Neural progenitor cell (in vitro differentiated cells): ENCODE measurements at places on chromosomes 12 and 14. TPM values are rescaled to one million over a fixed set of nuclear protein-coding genes. Genes with fewer than 3 reads are reported as not detected.

- no peaks in the 10 kb centered on the region for H3K27me3 ChIP-seq
- no peak overlapping the region for H3K4me3 ChIP-seq
- H3K27ac ChIP-seq: no peak overlapping the region
- no peaks in the 10 kb centered on the region for H3K36me3 ChIP-seq
- no peak for DNase-seq
- H3K4me1 ChIP-seq: no peaks in the 10 kb centered on the region
Measured at GRCh38 chr12:79307340-79307739, 383.4 kb downstream of the PAWR start.

DNA sequence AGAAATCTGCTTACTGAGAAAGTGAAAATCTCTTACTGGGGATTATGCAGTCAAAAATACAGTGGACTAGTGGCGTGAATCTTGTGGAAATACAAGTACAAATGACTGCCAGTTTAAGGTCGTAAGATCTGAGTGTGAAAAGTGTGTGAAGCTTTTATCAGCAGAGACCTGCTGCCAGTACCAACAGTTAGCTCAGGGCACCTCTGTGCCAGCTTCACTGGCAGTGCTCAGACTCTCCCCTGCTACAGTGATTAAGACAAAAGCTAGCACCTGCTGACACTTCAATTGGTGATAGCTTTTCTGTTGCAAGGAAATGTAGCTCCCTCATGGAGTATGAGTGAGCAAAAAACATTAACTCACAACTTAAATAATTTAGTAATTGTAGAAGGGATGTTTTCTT is 185.1 kb downstream of the ANO6 start:
- H3K4me1 ChIP-seq: no peaks in the 10 kb centered on the region
- DNase-seq: no peak
- H3K27me3 ChIP-seq: no peaks in the 10 kb centered on the region
- no peak overlapping the region for H3K4me3 ChIP-seq
- H3K36me3 ChIP-seq: peaks cover 10% of the 10 kb centered on the region

GRCh38 chr14:50092006-50092555 is 24.3 kb downstream of the VCPKMT start:
- no peaks in the 10 kb centered on the region for H3K27me3 ChIP-seq
- no peak overlapping the region for H3K4me3 ChIP-seq
- H3K27ac ChIP-seq: no peak overlapping the region
- H3K36me3 ChIP-seq: no peaks in the 10 kb centered on the region

DNA sequence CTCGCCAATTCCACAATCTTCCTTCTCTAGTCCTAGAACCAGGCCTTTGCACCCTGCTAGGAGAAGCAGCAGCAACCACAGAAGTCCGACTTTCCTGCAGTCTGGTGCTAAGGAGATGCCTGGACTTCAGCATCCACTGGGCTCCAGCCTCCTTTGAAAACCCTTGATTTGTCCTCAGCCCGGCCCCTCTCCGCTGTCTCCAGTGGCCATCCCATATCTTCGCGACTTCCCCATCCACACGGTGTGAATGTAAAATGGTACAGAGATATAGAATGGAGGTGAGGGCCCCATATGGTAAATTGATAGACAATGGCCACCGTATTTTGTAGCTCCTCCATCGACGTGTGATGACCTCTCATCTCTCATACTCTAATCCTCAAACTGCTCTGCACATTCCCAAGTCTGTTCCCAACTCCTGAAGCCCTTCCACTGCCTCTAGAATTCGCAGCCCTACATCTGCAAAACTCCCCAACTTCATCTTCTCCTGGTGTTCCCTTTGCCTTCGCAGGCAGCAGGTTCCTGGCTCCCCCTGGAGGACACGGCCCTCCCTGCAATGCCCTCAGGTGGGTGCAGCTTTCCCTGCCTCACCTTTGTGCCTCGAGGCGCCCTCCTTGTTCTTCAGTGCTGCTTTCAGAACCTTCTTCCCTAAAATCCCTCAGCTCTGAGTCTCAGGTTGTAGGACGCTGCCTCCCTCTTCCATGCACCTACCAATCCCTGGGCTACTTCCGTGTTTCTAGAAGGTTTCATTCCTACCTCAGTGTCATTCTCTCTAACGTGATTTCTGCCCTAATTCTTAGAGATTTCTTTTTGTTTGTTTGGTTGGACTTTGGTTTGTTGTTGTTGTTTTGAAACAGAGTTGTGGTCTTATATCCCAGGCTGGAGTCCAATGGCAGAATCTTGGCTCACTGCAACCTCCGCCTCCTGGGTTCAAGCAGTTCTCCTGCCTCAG is 36.7 kb downstream of the TMBIM6 start:
- peak; percentile 64 for DNase-seq
- no peaks in the 10 kb centered on the region for H3K4me1 ChIP-seq
- no peak overlapping the region for H3K27ac ChIP-seq
- no peak overlapping the region for H3K4me3 ChIP-seq
- H3K36me3 ChIP-seq: no peaks in the 10 kb centered on the region

DNA sequence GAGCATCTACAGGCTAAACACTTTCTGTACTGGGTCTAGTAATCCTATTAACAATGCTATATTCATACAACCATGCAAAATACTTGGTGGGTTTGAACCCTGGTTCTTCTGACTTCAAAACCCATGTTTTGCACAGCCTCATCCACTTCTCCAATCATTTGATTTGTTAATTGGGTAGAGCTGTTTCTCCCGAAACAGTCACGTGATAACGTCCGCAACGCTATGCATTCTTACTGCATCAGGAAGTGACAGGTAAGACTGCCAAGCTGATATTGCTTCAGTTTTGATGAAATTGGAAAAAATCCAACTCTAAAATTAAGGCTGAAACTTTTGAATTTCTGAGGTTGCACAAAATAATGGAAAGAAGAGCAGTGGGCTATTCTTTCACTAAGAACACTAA is 30.4 kb upstream of the RNU6-7 start:
- H3K4me1 ChIP-seq: no peaks in the 10 kb centered on the region
- no peaks in the 10 kb centered on the region for H3K36me3 ChIP-seq
- no peak overlapping the region for H3K27ac ChIP-seq
- no peak for DNase-seq

DNA sequence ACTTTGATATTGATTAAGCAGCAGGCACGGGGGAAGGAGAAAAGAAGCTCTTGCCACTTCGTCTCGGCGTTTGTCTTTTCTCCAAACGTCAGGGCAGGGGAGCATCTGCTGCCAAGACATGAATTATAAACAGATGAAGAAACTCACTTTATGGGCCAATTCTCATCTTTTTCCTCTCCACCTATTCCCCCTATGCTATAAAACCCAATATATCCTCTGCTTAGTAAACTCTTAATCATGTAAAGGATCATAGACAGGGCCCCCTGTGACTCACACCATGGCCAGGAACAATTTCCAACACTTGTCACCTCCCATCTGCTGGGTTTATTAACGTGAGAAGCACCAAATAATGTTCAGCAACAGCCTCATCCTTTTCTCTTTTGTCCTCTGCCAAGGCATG is 1092.1 kb upstream of the TMEM132C start:
- H3K36me3 ChIP-seq: no peaks in the 10 kb centered on the region
- no peak overlapping the region for H3K4me3 ChIP-seq
- H3K4me1 ChIP-seq: no peaks in the 10 kb centered on the region
- no peaks in the 10 kb centered on the region for H3K27me3 ChIP-seq
- DNase-seq: no peak
- no peak overlapping the region for H3K27ac ChIP-seq

DNA sequence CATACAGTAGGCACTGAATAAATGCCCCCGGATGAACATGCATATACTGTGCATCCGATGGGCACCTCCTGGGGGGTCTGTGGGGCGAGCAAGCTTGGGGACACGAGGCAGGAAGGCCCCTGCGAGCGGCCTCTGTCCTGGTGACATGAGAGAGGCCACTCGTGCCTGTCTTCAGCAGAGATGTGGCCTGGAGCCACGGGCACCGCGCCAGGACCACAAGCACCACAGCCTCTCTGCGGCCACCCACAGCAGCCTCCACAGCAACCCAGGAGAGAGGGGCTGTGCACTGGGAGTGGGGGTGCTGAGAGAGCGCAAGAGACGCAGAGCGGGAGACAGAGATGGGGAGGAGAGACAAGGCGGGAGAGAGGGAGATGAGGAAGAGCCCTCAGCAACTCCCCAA is 118.5 kb downstream of the RFLNA start:
- H3K4me3 ChIP-seq: no peak overlapping the region
- no peak overlapping the region for H3K27ac ChIP-seq
- no peaks in the 10 kb centered on the region for H3K36me3 ChIP-seq
- DNase-seq: no peak

DNA sequence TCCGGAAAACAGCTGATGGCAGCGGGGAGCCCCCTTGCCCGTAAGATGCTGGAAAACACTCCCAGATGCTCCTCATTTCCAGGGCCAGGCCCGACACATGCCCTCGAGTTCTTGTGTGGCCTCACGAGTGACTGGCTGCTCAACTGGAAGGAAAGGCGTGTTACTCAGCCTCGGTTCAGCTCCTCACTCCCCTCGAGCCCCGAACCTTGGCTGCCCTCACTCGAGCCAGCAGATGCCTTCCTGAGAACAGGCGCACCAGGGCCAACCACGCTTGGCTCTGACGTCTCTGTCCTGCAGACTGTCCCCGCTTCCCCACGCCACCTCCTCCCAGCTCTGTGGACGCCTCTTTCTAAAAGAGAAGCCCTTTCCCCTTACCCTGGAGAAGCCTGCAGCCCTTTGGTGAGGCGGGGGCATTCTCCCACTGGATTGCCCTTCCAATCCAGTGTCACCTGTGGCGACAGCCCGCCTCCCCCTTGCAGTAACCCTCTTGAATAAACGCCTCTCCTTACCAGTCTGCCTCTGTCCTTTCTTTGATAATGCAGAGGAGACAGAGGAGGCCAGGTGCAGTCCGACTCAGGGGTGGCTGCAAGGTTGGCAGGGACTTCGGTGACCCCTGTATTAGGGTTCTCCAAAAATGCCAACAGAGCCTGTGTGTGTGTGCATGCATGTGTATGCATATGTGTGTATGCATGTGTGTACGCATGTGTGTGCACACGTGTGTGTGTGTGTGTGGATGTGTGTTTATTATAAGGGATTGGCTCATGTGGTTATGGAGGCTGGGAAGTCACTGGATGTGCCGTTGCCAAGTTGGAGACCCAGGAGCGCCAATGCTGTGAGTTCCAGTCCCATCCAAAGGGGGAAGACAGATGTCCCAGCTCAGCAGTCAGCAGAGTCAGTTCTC is 166.3 kb downstream of the KIF26A start:
- H3K36me3 ChIP-seq: no peaks in the 10 kb centered on the region
- no peak for DNase-seq
- H3K4me1 ChIP-seq: no peaks in the 10 kb centered on the region
- H3K27ac ChIP-seq: no peak overlapping the region

Gene TAS2R13
- total RNA-seq: 2.0 and 2.4 TPM in 2 replicates

Gene PRDM4
- total RNA-seq: 19.3 and 21.9 TPM in 2 replicates

Gene FGF23
- 0.58 and 0.90 TPM in 2 replicates for total RNA-seq

Gene GPR137C
- total RNA-seq: 7.1 and 9.3 TPM in 2 replicates

Gene LMO3
- 39.1 and 54.3 TPM in 2 replicates for total RNA-seq
